ENCODE measurements at places on chromosomes 7 and 10.

- DNase-seq: no peak
Observed at GRCh38 chr7:31341141-31341540, 615 bp upstream of the NEUROD6 start.

DNA sequence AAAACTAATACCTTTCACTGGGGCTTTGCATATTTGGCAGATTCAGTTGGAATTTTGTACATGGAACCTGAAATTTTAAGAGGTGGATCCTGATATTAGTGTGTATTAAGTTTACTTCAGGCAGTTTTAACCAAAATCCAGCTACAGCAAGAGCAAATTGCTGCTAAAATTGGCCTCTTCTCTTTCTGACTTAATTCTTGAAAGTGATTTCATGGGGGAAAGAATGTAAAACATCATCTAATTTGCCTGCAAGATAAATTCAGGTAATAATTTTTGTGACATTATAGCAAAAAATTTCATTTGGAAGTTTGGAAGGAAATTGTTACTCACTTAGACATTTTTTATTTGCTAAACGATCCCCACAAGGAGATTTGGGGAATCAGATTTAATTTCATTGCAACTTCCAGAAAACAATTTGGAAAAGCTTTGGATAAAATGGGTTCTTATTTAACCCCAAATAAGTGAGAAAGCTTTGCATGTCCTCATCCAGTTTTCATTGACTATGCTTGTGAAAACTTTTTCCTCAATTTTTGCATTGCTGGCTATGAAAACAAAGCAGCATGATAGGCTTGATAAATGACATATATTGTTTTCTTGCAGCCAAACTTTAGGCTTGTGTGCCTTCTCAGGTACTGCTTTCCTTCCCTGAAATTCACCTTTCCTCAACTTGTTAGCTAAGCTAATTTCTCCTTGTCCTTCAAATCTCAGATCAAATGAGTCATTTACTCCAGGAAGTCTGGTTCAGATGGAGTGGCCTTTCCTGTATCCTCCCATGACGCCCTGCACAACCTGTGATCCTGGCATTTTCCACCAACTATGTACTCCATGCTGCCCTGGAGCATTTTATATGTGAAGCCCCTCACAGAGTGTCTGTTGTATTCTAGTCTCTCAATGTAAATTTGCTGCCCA lies 27.4 kb upstream of the ZNF438 start:
- DNase-seq: no peak

DNA sequence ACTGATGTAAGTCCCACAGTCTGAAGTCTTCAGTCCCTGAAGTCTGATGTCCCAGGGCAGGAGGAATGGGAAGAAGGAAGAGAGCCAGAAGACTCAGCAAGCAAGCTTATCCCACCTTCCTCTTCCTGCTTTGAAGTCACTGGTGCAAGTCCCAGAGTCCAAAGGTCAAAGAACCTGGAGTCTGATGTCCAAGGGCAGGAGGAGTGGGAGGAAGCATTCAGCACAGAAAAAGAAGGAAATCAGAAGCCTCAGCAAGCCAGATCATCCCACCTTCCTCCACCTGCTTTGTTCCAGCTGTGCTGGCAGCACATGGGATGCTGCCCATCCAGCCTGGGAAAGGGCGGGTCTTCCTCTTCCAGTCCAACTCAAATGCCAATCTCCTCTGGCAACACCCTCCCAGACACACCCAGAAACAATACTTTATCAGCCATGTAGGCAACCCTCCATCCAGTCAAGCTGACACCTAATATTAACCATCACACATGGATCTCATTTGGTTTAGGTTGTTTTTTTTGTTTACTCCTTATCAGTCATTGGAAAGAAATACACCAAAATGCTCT lies 50.9 kb downstream of the ADAM12 start:
- no peak for DNase-seq

- DNase-seq: no peak
Observed at GRCh38 chr7:71695186-71695585, 563.2 kb downstream of the GALNT17 start.

DNA sequence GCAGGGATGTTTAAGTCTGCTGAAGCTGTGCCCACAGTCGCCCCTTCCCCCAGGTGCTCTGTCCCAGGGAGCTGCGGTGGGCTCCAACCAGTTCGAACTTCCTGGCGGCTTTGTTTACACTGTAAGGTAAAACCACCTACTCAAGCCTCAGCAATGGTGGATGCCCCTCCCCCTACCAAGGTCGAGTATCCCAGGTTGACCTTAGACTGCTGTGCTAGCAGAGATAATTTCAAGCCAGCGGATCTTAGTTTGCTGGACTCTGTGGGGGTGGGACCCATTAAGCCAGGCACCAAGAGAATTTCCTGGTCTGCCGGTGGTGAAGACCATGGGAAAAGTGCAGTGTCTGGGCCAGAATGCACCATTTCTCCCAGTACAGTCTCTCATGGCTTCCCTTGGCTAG lies 56.0 kb downstream of the CCDC7 start:
- DNase-seq: no peak

- DNase-seq: no peak
Observed at GRCh38 chr7:105974471-105974870, 11.4 kb downstream of the CDHR3 start.

DNA sequence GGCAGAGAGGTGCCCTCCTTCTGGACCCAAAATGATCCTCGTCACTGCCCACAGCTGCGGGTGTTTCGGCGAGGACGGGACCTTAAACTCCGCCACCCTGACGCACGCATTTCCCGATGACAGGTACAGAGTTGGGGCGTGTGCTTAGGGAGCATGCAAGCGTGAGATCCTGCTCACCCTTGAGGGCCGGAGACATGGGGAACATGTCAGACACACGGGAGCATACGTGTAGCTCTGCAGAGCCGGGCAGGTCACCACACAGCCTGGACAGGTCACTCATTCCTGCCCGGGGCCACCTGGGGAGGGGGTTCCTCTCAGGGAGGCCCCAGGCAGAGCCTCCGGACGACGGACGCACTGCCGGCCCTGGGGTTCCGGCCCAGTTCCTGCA lies 57.6 kb upstream of the PDGFA start:
- no peak for DNase-seq

- no peak for DNase-seq
Observed at GRCh38 chr7:112882991-112883390, 92.8 kb upstream of the TMEM168 start.

- no peak for DNase-seq
Observed at GRCh38 chr10:15542817-15543216, 171.7 kb upstream of the FAM171A1 start.

- no peak for DNase-seq
Observed at GRCh38 chr7:68122801-68123200, 1126.2 kb downstream of the TYW1 start.

- DNase-seq: no peak
Observed at GRCh38 chr10:124210263-124210662, 116.9 kb upstream of the CHST15 start.

GRCh38 chr10:93267521-93267920 lies 193.8 kb downstream of the CYP26A1 start:
- no peak for DNase-seq

DNA sequence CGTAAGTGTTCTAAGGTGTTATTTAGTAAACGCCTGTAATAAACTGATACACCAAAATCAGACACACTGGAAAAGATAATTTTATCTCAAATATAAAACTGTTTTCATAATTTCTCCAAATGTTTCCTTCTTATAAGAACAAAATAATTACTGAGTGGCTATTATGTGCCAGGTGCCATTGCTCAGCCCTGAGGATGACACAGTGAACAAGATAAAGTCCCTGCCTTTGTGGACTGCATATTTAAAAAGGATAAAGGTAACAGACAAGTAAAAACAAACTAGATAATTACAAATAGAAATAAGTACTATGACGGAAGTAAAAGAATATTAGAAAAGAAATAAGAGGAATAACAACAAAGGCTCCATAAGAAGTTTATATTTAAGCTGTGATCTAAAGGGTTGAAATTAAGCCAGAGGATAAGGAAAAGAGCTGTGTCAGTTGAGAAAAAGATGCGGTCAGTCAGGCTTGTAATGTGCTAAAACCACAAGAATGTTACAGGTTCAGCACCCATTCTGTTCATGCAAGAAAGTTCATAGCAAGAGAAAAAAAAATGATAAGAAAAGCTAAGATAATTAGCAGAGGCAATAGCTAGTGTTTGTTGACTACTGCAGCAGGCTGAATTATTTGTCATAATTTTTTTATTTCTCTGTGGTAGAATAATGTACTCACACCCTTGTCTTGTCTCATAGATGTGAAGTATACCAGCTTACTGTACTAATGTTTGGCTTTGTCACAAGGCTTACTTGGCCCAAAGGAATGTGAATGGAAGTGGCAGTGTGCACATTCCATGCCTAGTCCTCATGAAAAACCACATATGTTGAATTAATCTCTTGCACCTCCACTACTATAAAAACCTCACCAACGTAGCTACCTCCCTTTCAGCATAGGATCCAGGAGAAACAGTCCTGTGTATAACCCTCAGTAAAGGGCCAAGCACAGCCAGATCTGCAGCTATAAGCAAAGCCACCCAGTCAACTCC lies 75.1 kb downstream of the CRPPA start:
- DNase-seq: peak; percentile 13

- DNase-seq: no peak
Observed at GRCh38 chr7:32588657-32589056, 93.4 kb downstream of the AVL9 start.

- peak; percentile 31 for DNase-seq
Observed at GRCh38 chr10:122878799-122879338, 512 bp downstream of the FAM24B start.

GRCh38 chr7:33667196-33667595 lies 238.1 kb upstream of the BMPER start:
- DNase-seq: no peak

- DNase-seq: no peak
Observed at GRCh38 chr10:130016993-130017630, 53.0 kb upstream of the EBF3 start.

DNA sequence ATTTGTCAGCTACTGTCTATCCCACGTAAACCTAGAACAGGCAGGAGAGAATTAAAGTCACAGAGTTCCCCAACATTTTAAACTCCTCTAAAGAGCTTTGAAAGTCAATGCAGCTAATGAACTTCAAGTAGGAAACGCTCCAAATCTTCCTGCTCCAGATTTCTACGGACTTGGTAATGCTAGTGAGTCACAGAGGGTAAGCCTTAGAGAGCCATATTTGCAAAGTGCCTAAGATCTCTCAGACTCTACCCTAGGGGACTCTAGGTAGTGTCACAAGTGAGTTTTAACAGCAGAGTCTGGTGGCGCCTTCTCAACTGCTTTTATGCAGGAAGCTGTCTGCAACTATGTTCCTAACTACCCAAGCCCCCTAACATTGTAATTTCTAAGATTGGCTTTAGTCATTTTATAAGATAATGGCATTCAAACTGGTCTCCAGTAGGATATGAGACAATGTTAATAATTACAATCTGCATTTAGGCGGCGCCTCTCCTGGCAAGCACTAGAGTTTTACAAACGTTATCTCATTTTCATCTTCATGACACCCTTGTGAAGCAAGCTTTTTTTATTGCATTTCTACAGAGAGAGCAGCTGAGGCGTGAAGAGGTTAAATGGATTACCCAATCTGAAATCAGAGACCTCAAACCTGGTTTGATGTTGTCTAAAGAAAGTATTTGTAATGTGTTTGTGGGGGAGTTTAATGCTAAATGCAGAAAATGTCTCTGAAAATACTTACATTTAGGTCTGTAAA lies 22.0 kb upstream of the FZD1 start:
- no peak for DNase-seq

DNA sequence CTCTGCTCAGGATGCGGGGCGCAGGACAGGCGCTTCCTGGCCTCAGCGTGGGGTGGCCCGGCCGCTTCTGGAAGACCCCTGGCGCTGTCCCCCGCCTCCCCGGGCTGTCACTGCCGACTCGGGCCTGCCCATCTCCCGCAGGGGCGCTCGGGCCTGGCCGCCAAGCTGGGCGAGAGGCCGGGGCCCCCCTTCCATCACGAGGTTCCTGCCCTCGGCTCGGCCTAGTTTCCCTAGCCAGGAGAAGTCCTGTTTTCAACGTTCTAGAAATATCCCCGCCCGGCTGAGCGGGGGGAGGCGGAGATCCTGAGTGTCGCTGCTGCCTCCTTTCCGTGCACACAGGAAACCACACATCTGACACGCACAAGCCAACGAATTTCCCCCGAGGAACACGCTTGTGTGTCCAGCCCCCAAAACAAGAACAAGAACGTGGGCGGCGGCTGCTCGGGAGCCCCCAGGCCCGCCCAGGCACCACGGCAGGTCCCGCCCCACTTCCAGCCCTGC lies 33.7 kb downstream of the AP5Z1 start:
- DNase-seq: peak; percentile 46

GRCh38 chr7:20279979-20280378 lies 50.7 kb upstream of the ITGB8 start:
- no peak for DNase-seq

DNA sequence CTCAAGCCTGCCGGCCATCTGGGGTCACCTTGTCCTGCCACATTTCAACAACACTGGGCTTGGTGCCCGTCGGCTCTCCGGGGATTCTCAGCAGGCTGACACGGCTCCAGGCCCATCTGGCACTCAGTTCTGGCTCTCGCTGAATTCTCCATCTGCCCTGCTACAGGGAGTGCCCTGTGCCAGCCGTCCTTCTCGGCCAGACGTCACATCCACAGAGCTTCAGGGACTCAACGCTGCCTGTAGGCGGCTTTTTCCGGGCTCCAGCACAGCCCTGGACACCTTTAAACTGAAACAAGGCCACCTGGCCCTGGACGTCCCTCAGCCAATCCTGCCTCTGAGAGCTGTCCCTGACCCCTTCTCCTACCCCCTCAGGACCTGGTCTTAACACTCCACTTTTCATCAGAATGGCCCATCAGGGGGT lies 43.0 kb downstream of the TMEM130 start:
- no peak for DNase-seq

DNA sequence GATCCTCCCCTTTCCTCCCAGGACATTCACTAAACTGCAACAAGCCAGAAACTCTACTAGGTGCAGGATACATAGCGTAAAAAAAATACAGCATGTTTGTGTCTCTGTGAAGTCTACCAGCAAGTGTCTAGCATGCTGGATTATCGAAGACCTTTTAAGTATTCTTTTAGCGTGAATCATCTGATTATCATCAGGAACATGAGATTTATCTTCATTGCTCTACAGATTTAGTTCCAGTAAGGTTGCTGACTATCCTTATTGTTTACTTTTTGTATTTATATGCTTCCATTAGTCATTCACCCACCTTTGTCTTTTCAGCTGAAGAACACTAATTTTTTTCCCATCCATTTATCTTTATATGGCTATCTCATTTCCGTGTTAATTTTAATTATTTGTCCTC lies 62.8 kb downstream of the PDZD8 start:
- no peak for DNase-seq

DNA sequence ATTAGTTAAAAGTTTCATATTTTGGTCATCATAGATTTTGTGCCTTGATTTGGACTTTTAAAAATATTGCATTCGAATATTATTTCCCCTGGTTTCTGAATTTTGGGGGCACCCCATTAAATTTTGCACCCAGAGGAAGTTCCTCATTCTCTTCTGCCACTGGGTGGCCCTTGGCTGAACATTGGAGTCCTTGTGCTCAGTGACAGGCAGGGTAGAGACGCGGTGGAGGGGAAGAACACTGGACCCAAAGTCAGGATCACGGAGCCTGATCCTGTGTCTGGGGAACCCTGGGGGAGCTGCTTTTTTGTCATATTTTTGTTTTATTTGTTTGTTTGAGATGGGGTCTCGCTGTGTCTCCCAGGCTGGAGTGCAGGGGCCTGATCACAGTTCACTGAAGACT lies 74.7 kb downstream of the MKI67 start:
- DNase-seq: no peak

GRCh38 chr7:143426479-143427142 lies 16.6 kb upstream of the TAS2R60 start:
- DNase-seq: no peak

- no peak for DNase-seq
Observed at GRCh38 chr10:86349474-86349873, 17.1 kb downstream of the GRID1 start.

Data from CD4-positive, alpha-beta T cell treated with Interleukin-17A for 1 hour (primary cell).